ENCODE measurements at places on chromosomes 11 and 22. TPM values are rescaled to one million over a fixed set of nuclear protein-coding genes. Genes with fewer than 3 reads are reported as not detected.

- no peak for DNase-seq
These were observed at the start of gene DRD2 for GRCh38 chr11:113475160-113475761. Gene DRD2, minus strand, starts transcription at chr11:113475398. Its CDS starts 50,747 bp downstream, at chr11:113424651.

DNA sequence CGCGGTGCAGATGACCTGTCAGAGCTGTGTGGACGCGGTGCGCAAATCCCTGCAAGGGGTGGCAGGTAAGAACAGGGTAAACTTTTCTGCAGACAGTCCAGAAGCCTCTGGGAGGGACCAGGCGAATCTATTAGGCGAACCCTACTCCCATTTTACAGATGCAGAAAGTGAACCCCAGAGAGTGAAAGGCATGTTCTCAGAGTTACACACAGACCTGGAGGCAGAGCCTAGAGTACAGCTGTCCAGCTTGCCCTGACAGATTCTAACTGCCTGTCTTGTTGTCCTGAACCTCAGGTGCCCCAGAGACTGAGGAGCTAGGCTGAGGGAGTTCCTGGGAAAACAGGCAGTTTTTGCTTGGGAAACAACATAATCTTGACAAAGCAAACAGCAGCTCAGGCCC is 665 bp downstream of the CCS start:
- DNase-seq, result no peak

GRCh38 chr11:26229981-26230380 is 101.9 kb upstream of the ANO3 start:
- DNase-seq, result no peak

- DNase-seq, result no peak
These were observed 42.8 kb downstream of the MOB2 start for GRCh38 chr11:1443737-1444136.

- DNase-seq, result no peak
These were observed 5.1 kb downstream of the LRRC51 start for GRCh38 chr11:72085621-72086351.

GRCh38 chr22:47600281-47600680 is 837.8 kb downstream of the TBC1D22A start:
- DNase-seq, result no peak

DNA sequence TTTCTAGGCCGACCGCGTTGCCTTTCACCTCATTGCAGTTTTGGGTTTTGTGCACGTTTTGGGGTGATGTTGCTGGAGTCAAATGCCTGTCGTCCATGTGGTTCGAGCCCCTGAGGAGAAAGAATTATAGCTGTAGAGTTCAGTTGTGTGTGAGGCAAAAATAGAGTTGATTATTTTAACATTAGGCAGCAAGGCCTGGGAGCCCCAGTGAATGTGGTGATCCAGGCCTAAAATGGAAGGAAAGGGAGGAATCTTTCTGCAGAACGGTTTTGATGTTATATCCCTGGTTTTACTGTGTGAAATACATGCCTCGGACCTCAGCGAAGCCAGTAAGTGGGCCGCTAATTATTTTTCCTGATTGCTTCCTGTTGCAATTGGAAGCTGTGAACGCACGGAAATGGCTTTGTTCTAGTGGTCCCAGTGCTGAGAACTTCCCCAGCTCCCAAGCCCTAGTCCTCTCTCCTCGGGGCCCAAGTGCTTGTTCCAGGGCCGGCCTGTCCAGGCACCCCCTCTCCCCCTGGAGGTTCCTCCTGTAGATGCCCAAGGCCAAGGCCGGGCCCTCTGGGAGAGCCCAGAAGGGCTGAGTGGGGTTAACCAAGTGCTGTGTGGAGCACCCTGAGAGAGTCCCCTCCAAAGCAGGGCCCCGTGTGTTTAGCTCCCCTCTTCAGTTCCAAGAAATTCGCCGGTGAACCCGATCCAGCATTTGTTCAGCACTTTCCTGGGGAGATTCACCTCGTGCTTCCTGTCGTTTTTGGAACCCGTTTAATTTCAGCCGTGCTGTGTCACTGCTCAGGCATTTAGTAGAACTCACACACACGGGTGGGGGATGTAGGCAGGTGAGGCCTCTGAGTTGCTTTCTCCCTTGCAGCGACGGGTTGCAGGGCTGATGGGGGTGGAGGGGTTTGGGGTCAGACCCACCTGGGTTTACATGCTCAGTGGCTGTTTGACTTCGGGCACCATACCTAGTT is 2.1 kb downstream of the LRP5 start:
- no peak for DNase-seq

DNA sequence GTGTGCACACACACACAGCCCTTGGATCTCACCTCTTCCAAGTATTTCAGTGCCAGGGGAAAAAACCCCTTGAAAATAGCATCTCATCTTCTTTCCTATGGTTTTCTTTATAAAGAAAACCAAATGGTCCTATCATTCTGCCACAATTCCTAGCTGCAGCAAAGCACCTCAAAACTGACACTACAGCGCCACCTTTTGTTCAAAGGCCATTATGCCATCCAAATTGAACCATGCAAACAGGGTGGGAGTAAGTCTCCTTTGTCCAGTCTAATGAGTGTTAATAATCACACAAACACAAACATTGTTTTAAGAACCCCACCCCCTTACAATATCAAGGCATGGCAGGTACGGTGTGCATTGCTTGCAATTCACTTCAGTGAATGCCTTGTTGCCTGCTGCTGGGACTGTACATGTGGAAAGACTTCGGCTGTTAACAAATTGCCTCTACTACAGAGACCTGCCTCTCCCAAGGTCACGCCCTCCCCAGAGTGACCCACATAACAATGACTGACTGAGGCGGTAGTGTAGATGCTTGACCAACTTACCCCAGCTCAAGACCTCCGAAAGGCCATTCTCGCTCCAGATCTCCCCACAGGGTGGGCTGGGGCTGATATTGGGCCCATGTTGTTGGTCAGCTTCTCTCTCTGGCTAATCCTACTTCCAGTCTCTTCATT is 31.7 kb downstream of the FAM181B start:
- DNase-seq, result no peak

- no peak for DNase-seq
These were observed 26.2 kb downstream of the TSPAN32 start for GRCh38 chr11:2328021-2328420.

- no peak for DNase-seq
These were observed 3.9 kb upstream of the RAB39A start for GRCh38 chr11:107924306-107924705.

DNA sequence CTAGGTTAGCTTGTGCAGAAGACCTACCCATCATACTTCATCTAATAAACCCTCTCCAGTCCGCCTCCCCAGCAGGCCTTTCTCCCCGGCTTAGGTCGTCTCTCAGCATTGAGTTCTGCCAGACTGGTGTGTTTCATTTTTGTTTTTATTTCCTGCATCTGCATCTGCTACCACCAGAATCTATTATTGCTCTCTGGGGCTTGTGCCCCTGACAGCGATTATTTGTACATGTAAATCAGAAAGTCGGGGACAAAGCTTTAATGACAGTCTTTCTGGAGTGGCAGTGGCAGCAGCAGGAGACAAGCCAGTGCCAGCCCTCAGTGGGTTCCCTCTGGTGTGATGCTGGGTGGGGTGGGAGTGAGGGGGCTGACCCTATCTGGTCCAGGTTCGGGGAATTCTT is 127.5 kb downstream of the PKNOX2 start:
- DNase-seq, result no peak

GRCh38 chr11:68053981-68054812 is 15.4 kb downstream of the TCIRG1 start:
- no peak for DNase-seq

GRCh38 chr11:11252403-11252802 is 100.6 kb downstream of the CSNK2A3 start:
- DNase-seq, result no peak

- DNase-seq, result no peak
These were observed 120.3 kb upstream of the ANO1 start for GRCh38 chr11:69957849-69958248.

GRCh38 chr11:65152122-65152521 is 17.8 kb upstream of the SYVN1 start:
- DNase-seq, result peak; percentile 6

GRCh38 chr11:107651672-107652071 is 60.2 kb downstream of the SLN start:
- no peak for DNase-seq

DNA sequence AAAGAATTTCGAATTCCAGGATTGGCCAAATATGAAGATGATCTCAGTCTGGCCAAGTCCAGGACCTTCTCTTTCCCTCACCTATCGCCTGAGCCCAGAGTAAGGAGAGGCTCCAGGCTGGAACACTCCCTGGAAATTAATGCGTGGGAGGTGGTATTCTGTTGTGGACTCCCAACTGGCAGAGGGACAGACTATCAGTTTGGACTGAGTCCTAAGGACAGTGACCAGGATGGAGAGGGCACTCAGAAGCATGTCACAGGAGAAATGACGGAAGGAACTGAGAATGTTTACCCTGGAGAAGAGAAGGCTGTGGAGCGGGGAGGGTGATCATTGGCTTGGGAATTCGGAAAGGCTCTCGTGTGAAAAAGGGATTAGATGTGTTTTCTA is 84.4 kb downstream of the RPL27A start:
- no peak for DNase-seq

- DNase-seq, result peak; percentile 58
These were observed 22.2 kb upstream of the MALAT1 start for GRCh38 chr11:65476632-65477148.

GRCh38 chr22:29707010-29707409 is 12.8 kb upstream of the CABP7 start:
- DNase-seq, result no peak

DNA sequence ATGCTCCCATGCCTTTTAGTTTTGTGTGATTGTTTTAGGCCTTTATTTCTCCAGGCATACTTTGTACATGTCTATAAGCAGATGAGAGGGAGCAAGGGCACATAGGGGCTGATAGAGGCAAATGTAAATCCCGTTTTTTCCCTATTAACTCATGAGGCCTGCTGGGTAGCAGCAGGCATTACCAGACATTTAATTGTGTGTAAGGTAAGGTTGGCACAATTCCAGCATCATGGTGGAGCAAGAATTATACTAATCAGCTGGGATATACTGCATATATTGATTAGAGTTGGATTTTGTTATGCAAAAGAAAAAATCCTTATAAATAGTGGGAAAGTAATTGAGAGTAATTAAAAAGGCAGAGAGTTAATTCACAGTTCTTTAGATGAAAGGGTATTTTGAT is 12.2 kb downstream of the FAT3 start:
- DNase-seq, result no peak

DNA sequence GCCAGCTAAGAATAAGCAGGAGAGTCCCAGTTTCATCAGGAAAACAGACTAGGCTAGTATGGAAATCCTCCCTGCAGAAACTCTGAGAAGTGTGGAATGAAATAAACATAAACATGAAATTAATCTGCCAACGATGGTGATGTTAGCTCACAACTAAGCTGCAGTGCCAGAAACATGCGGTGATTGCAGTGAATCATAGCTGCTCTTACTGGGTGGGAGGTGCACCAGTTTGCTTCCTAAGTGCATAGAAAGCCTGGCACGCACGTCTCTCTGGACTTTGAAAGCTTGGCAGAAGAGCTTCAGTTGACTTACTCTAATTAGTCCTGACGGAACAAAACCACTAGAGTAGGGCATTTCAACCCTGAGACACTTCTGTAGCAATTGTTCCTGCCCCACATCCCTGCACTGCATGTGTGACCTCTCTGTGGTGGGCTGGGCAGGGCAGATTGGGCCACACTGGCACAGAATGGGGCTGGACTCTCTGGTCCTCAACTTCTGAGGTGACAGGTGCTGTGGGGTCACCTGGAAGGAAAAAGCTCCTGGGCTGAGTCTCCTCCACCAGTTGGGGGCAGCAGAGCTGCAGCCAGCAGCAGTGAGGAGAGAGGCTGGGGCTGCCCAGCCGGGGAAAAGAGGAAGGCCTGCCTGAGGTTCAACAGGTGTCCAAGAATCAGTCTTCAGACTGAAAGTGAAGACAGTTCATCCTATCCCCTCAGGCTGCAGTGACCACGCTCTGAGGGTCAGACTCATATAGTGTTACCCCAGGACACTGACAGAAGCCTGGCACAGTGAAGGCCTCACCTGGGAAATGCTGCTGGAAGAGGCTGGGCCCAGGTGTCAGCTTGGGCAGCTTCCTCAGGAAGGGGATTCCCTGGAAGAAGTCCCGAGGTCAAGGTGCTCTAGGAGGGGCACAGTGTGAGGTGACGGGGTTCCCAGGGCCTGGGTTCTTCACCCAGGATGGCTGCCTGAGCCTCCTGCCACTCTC is 40.5 kb downstream of the GGTLC2 start:
- no peak for DNase-seq

DNA sequence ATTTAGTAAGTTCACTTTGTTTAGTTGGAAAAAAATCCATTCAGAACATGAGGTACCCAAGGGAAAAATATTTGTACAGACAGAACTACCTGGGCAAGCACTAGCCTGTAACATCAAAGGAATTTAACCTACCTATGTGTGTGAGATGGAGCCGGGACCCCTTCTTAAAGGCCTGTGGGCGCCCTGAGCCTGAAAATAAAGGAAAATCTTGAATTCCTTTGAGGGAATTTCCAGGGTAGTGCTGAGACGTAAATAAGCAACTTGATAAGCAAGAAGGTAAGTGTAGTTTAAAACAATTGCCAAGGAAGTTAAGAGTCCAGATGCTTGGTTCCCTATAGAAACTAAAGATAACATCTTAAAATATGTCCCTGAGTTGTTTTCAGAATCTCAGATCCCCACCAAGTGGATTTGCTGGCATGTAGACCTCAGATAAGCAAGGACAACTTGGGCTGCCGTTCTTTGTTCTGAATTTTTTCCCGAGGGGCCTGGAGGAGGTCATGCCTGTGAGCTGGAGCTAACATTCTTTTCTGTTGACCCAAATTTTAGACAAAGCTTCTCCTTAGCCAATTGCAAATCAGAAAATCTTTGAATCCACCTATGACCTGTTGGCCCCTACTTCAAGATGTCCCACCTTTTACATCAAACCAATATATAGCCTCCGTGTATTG is 31.0 kb downstream of the MED17 start:
- DNase-seq, result no peak

GRCh38 chr22:42544686-42545085 is 9.1 kb upstream of the SERHL2 start:
- no peak for DNase-seq

Gene COA4
- total RNA-seq, result 37.5 TPM

Gene MS4A3
- total RNA-seq, result 1.4 TPM

Gene MYO7A
- total RNA-seq, result 16.7 TPM

Gene PNPLA3
- total RNA-seq, result 7.8 TPM

Gene CD3E
- 2.5 TPM for total RNA-seq

Gene OR8K1
- not detected for total RNA-seq

Gene DKK3
- total RNA-seq, result 201 TPM

Gene OVOL1
- not detected for total RNA-seq

Gene MMP27
- total RNA-seq, result not detected

Gene SYNGR1
- 52.9 TPM for total RNA-seq

Gene OR52A1
- total RNA-seq, result not detected

Gene OR5I1
- not detected for total RNA-seq

Gene HTR3A
- total RNA-seq, result not detected

Gene CCDC15
- total RNA-seq, result 2.8 TPM

Gene SPDYC
- not detected for total RNA-seq

Gene PARVG
- 16.7 TPM for total RNA-seq

Measured in sciatic nerve (tissue), 2 donors.